ENCODE measurements at places on chromosomes 4 and X. TPM values are rescaled to one million over a fixed set of nuclear protein-coding genes. Genes with fewer than 3 reads are reported as not detected.

The ODAM gene
- not detected for total RNA-seq

DNA sequence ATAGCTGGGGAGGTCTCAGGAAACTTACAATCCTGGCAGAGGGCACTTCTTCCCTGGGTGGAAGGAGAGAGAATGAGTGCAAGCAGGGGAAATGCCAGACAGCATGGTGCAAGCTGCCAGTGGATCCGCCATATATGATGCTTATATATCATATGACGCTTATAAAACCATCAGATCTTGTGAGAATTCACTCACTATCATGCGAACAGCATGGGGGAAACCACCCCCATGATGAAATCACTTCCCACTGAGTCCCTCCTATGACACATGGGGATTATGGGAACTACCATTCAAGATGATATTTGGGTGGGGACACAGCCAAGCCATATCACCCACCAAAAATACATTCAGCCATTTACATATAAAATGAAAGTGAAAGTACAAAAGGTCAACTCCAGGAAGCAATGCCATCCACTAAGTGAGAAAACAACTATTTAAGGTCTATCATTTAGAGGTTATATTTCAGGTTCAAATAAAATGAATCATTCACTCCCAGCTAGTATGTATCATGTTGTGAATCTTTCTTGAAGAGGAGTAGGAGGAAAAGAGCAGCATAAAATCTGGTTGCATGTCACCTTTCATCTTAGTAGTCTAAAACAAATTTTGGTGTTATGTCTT, 20.3 kb upstream of the DYNLT3 start:
- no peaks in the 10 kb centered on the region for H3K27me3 ChIP-seq
- no peak overlapping the region for H3K27ac ChIP-seq
- no peaks in the 10 kb centered on the region for H3K36me3 ChIP-seq
- H3K4me3 ChIP-seq, result no peak overlapping the region
- no peaks in the 10 kb centered on the region for H3K4me1 ChIP-seq
- DNase-seq, result no peak

The PNMA5 gene
- 0.17 TPM for total RNA-seq

The ASB11 gene
- total RNA-seq, result not detected

DNA sequence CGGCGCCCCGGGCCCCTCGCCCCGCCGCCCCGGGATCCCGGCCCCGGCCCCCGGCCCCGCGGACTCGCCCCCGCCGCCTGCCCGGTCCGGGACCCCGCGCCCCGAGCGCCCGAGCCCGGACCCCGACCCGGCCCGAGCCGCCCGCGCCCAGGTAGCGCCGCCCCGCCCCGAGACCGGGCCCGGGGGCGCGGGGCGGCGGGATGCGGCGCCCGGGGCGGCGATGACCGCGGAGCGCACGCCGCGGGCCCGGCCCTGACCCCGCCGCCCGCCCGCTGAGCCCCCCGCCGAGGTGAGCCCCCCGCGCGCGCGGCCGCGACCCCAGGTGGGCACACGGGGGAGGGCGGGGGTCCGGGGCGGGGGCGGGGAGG, 224 bp downstream of the FGFRL1 start:
- H3K4me1 ChIP-seq, result peaks cover 64% of the 10 kb centered on the region
- H3K27me3 ChIP-seq, result peaks cover 52% of the 10 kb centered on the region
- DNase-seq, result no peak
- no peak overlapping the region for H3K27ac ChIP-seq

The KLHL4 gene
- 2.5 TPM for total RNA-seq

The PAK3 gene
- 3.9 TPM for total RNA-seq

The GPR82 gene
- total RNA-seq, result 0.79 TPM

The STK26 gene
- 19.3 TPM for total RNA-seq

DNA sequence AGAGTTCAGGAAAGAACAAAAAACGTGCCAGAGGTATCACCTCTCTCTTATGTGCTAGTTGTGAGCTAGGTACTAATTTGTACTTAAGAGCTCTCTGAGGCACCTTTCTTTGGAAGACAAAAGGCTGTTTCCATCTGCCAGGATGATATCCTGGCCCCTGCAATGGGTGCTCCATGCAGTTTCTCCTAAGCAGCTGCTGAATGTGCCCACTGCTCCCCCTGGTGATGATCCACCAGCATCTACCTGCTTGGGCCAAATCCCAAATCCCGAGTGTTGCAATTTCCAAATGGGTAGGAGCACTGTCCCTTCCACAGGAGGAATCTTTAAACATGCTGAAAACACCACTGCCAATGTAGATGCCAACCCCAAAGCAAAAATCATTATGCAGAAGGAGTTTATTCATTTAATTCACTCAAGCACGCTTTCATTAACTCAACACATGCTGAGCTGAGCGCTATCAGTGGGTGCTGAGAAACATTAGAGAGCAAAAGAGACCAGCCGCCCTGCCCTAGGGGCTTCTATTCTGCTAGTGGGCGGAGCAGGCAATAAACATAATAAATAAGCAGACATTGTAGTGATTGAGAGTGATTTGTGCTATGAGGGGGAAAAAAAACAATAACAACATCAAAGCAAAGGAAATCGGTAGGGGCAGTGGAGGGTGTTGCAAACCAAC, 69.6 kb upstream of the C4orf50 start:
- no peaks in the 10 kb centered on the region for H3K36me3 ChIP-seq
- DNase-seq, result no peak
- H3K27ac ChIP-seq, result no peak overlapping the region
- no peaks in the 10 kb centered on the region for H3K27me3 ChIP-seq
- H3K4me1 ChIP-seq, result no peaks in the 10 kb centered on the region

Data from spleen (tissue), 13 donors.